ENCODE measurements at places on chromosomes 4 and X. TPM values are rescaled to one million over a fixed set of nuclear protein-coding genes. Genes with fewer than 3 reads are reported as not detected.

The MUC7 gene
- 0.69 TPM for total RNA-seq

The PNMA5 gene
- not detected for total RNA-seq

The NOX1 gene
- not detected for total RNA-seq

The DMP1 gene
- total RNA-seq = not detected

The COX7B2 gene
- 0.45 TPM for total RNA-seq

The DNAAF6 gene
- not detected for total RNA-seq

The MAGEA2 gene
- 67.5 TPM for total RNA-seq

The PDCL2 gene
- not detected for total RNA-seq

The PTTG2 gene
- not detected for total RNA-seq

The TEC gene
- 2.9 TPM for total RNA-seq

The HPGD gene
- total RNA-seq = 9.5 TPM

The TCEAL6 gene
- total RNA-seq = not detected

The HERC6 gene
- total RNA-seq = 2.8 TPM

The ATP5ME gene
- 245 TPM for total RNA-seq

The NKX3-2 gene
- 1.7 TPM for total RNA-seq

The KLHL4 gene
- total RNA-seq = 0.19 TPM

The USP51 gene
- 8.0 TPM for total RNA-seq

The BEX1 gene
- total RNA-seq = 5.4 TPM

The FAM47E gene
- 0.16 TPM for total RNA-seq

The TMEM35A gene
- not detected for total RNA-seq

The RHOH gene
- total RNA-seq = not detected

The CSAG3 gene
- 8.9 TPM for total RNA-seq

The HAND2 gene
- total RNA-seq = 3.8 TPM

The MAD2L1 gene
- 45.9 TPM for total RNA-seq

The UGT8 gene
- 7.4 TPM for total RNA-seq

The PABPC1L2A gene
- total RNA-seq = not detected

The XAGE2 gene
- not detected for total RNA-seq

The EREG gene
- not detected for total RNA-seq

The UBA6 gene
- 51.3 TPM for total RNA-seq

The CYP2U1 gene
- total RNA-seq = 9.5 TPM

The PAGE4 gene
- 0.43 TPM for total RNA-seq

The ADH7 gene
- not detected for total RNA-seq

The SLIT2 gene
- 0.21 TPM for total RNA-seq

The TMEM271 gene
- total RNA-seq = not detected

The ITGB1BP2 gene
- total RNA-seq = 0.59 TPM

The PRKX gene
- 15.1 TPM for total RNA-seq

The CHST7 gene
- 2.9 TPM for total RNA-seq
